Hippocampal formation (tissue), 2 donors: ENCODE measurements at places on chromosomes 7 and 10.

DNA sequence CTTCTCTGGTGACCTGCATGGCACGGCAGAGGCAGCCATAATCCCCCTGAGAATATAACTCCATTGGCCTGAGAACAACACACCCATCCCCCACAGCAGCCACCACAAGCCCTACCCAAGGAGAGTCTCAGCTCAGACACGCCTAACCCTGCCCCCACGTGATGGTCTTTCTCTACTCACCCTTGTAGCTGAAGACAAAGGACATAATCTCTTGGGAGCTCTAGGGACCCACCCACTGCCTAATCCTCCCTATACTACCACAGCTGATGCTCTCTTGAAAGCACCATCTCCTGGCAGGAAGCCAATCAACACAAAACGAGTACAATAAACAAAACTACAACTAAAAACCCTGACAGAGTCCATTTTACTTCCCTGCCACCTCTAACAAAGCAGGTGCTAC, 30.7 kb upstream of the HPSE2 start:
- no peak for DNase-seq

GRCh38 chr7:99112097-99112496, 31.8 kb downstream of the SMURF1 start:
- no peak for DNase-seq

- no peak for DNase-seq
Observed at GRCh38 chr10:60733517-60733822, 44.8 kb upstream of the CDK1 start.

DNA sequence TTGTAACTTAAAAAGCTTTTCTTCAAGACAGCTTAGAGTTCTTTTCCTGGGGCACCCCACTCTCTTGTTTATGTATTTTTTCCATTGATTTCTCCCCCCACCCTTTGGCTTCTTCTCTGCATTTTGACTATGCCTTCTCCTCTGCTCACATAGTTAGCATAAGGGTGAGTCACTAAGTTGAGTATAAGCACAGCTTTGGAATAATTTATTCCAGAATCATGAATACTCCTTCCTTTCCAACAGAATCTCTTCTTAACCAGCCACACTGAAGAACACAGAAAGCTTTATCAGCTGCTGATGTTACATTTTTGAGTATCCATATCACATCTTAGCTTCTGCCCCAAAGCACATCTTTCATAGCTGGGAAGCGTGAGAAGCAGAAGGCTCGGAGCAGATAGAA, 449.5 kb upstream of the MKI67 start:
- DNase-seq, result no peak

DNA sequence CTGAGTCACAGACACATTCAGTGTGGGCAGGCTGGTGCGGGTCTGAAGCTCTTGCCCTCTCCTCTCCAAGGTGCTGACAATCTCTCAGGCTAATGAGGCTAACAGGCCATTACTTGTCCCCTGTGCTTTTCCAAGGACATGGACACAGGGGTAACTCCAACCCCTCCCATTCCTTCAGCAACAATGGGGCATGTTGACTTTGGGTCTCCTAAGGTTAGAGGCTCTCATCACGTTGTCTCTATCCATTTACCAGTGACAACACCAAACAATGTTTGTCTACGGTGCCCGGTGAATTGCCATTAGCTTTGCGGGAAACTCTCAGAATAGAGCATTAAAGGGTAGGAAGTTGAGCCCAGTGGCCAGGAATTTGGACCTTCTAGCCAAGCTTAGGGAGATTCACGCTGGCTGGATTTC, 101.6 kb upstream of the TNS3 start:
- DNase-seq, result no peak

DNA sequence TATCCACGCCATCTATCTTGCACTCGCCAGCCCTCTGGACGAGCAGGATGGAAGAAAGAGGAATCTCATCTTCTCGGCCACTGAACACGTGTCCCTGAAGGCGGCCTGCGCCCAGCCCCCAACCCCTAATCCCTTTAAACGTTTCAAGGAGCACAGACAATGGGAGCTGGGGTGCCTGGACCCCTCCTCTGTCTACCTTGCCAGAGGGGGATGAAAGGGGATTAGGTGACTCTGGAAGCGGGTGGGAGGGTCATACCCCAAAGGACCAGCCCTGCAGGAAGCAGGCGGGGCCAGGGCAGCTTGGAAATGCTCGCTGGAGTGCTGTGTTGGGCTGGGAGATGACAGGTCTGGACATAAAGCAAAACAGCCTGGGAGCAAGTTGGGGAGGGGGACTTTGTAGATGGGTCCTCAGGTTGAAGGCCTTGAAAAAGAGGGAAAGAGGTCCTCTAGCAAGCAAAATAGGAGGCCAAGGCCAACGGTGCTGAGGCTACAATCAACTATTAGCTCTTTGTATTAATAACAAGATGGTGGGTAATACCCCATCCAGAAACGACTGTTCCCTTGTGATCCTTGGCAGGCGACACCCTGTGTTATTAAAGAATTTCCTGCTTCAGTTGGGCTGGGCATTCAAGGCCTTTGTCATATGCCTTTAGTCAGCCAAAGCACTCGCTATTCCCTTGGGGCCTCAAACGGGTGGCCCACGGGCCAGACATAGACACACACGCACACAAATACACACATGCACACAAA, 126.5 kb upstream of the UNC5B start:
- DNase-seq, result no peak

- no peak for DNase-seq
Observed at GRCh38 chr7:88347517-88347916, 40.8 kb upstream of the STEAP4 start.

- DNase-seq, result peak; percentile 29
Observed at GRCh38 chr7:105691680-105692564, 110.6 kb upstream of the EFCAB10 start.

GRCh38 chr10:84412482-84412881, 84.1 kb downstream of the CCSER2 start:
- no peak for DNase-seq

DNA sequence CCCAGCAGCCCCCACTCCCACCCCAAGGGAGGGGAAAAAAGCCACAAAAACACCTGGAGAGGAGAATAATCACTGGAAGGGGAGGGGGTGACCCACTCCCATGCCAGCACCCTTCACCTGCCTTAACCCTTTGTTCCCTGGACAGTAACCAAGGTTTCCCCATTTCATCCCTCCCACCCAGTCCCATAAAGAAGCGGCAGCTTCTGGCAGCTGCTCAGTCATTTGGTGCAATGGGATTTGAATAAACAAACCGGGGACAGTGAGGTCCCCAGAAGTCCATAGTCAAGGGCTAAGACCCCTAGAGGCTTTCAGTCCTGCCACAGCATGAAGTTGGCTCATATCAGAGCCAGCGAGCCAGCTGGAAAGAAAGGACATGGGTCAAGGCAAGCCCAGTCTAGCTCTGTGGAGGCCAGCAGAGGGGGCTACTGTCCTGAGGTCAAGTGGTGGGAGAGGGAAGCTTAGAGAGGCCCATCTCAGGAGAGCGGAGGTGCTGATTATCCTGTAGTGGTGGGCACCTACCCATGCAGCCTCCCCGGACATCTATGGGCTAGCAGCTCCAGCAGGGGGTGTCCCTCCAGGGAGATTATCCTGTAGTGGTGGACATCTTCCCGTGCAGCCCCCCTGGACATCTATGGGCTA, 58.9 kb upstream of the LBX1 start:
- peak; percentile 40 for DNase-seq
